Activated T-helper 1 cell treated with anti-CD3 and anti-CD28 coated beads, Interleukin-12 subunit alpha, Interleukin-12 subunit beta, Interleukin-2, Interleukin-4 antibody, amounts not matched to agents 30 ng/mL and 10 ng/mL and 1 ng/mL, durations not matched to agents 14 hours and 24 hours and 36 hours (primary cell): ENCODE measurements at places on chromosomes 12 and 14. TPM values are rescaled to one million over a fixed set of nuclear protein-coding genes. Genes with fewer than 3 reads are reported as not detected.

DNA sequence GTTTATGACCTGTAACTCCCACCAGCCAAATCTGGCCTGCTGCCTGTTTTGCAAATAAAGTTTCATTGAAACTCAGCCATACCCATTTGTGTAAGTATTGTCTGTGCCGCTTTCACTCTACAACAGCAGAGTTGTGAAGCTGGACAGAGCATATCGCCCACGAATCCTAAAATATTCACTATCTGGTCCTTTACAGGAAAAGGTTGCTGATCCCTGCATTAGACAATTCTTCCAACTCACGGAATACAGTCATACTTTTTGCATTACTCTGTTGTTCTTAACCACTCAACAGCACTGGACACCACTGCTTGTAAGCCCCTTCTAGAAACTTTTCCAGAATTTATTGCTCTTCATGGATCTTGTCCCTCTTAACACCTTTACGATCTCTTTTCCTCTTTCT is 435.4 kb downstream of the EGLN3 start:
- no peak for DNase-seq

DNA sequence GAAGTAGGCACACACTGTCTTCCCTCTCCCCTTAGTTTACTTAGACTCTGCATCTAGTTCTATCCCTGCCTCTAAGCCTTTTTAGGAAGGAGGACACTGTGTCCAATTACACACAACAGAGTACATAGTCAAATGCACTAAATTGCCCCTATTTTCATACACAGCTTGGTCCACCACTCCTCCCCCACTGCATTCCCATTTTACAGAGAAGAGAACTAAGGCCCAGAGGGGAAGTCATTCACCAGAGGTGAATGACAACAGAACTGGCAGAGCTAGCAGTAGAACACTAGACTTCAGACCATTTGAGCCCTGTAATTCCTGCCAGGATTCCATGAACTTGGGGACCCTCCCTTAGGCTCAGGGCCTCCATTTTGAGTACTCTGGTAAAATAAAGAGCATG is 1.1 kb upstream of the JPH4 start:
- DNase-seq, result no peak

- DNase-seq, result no peak
Observed at GRCh38 chr12:105949391-105949790, 189.4 kb downstream of the NUAK1 start.

GRCh38 chr12:82758749-82759330 is 72.1 kb downstream of the TMTC2 start:
- no peak for DNase-seq

DNA sequence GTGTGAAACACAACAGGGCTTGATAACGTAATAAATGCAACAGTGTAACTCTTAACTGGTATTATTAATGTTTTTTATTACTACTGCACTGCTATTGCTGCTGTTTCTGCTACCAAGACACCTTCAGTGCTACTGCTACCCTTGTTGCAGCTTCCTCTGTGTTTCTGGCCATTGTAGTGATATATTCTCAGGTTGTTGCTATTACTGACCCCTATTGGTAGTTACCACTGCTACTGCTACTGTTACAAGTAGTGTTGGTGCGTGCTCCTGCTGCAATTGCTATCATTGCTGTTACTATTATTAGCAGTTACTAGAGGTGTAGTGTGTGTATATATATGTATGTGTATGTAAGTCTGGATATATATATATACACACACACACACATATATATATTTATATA is 87.2 kb upstream of the PTPRB start:
- DNase-seq, result no peak

GRCh38 chr14:62938778-62939177 is 106.5 kb downstream of the KCNH5 start:
- no peak for DNase-seq

DNA sequence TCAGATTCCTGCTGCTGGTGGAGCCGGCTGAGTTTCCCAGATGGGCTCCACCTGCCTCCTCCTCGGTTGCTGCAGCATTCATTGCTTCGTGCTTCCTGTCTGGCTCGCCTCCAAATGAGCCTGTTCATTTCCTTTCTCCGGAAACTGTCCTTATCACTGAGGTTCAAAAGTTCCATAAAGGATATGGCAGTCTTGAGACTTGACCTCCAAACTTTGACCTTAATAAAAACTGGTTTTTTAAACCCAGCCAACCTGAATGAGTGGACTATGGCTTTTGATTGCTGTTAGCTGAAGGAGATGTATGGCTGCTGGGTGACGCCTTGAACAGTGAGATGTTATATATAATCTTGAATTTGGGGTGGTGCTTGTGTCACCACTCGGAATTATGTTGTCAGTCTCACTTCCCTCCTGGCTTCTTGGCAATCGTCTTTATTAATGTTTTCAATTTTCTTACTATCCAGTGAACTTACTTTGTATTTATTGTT is 62.7 kb downstream of the RASSF3 start:
- DNase-seq, result no peak

GRCh38 chr12:91007531-91008290 is 2.9 kb upstream of the EPYC start:
- DNase-seq, result no peak

The PLA2G1B gene
- total RNA-seq, result not detected in 2 replicates

The WNT1 gene
- 0.21 and 0.24 TPM in 2 replicates for total RNA-seq

DNA sequence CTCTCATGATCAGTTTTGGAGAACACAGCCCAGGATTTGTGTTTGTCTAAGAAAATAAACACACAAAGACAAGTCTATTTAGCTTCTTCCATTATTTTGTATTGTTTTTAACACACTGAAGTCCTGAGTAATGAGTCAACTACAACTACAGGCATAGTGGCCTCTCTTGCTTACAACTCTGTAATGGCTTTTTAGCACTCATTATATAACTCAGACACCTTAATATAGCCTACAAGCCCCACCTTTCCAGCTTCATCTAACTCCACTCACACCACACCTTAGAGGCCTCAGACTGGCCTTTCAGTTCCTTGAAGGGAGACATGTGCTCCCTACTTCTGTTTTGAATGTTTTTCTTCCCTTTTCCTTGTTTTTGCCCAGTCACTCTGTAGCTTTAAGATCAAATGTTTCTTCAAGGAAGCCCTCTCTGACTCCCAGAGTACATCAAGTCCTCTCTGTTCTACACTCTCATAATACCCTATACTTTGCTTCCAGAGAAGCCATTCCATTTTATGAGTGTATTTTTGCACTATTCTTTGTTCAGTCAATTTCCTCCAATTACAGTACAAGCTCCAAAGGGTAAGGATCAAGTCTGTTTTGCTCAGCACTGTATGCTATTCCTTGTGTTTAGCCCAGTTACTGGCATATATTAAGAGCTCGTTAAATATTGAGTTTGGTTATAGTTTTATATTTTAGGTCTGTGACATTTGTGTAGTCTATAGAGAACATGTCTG is 233.6 kb upstream of the ARHGAP5 start:
- DNase-seq, result no peak

DNA sequence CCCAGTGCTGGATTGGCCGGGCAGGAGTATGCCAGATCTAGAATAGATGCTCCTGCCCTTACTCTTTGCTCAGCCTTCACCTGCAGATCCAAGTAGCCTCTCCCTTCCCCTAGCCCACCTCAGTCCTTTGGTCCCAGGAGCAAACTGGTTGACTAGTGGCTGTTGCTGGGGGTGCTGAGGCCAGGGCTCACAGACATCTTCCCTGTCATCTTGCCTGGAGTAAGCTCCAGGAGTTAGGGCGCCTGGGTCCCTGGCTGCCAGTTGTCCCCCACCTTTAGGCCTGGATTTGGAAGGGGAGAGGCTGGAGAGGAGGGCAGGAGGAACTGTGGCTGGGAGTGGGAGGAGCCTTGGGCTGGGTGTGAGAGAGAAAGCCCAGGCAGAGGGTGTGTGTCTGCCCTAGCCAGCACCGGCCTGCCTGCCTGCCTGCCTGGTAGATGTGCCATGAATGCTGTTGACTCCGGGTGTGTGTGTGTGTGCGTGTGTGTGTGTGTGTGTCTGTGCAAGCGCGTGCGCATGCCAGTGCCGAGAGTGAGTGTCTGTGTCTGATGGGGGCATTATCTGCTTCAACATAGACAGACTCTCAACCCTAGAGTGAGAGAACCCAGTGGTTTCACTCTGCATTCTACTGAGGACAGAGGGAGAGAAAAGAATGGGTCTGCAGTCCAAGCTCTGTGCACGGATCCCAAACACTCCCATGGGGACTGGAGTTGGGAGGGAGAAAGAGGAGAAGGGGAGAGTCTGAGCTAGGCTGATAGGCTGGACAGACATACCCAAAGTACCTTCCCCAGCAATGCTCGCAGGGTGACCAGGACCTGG is 845 bp upstream of the RARG start:
- DNase-seq, result peak; percentile 28

GRCh38 chr12:125222876-125223275 is 157.6 kb downstream of the AACS start:
- DNase-seq, result no peak

The TMEM63C gene
- total RNA-seq, result 1.6 TPM in 2 replicates

GRCh38 chr12:103518899-103519298 is 23.1 kb upstream of the C12orf42 start:
- no peak for DNase-seq

The TSPAN11 gene
- not detected in 2 replicates for total RNA-seq

- no peak for DNase-seq
Observed at GRCh38 chr12:57473392-57473791, 6.3 kb downstream of the ARHGAP9 start.

- DNase-seq, result no peak
Observed at GRCh38 chr12:14635776-14636175, 60.6 kb downstream of the GUCY2C start.

GRCh38 chr12:69415471-69416275 is 54.5 kb upstream of the FRS2 start:
- DNase-seq, result no peak

The BCL2L14 gene
- 10.4 and 11.0 TPM in 2 replicates for total RNA-seq

The ZDHHC22 gene
- not detected in 2 replicates for total RNA-seq

- DNase-seq, result no peak
Observed at GRCh38 chr12:43309959-43310358, 242.0 kb downstream of the ADAMTS20 start.

The GTF2H3 gene
- 65.8 and 66.1 TPM in 2 replicates for total RNA-seq

The ATP23 gene
- total RNA-seq, result 7.3 and 8.7 TPM in 2 replicates

DNA sequence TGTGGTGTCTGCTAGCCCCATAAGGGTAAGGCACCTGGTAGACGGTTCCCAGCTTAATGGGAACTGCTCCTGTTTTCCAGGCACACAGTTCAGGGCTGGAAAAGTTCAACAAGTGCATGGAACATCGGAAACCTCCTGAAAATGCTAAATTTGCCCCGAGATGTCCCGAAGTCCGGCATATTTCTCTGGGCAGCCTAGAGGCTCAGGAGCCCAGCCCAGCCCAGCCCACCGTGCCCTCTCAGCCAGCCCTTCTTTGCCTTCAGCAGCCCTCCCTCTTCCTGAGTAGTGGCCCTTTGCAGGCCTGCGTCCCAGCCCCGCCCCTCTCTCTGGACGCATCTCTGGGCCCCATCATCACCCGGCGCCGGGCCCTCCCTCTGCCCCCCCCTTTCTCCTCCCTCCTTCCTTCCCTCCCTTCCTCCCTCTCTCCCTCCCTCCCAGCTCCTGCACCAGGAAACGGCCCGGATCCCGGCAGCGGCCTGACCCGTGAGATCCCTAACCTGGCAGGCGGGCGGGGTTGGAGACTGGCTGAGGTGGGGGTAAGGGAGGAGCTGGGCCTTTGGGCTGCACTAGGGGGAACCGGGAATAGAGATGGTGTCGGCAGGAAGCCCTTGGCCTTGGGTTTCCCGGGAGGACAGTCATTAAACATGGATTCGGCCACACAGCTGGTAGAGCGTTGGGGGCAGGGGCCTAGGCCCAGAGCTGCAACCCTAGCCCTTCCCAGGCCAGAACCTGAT is at the start of gene BCL2L2:
TSS of gene BCL2L2 (plus strand) at position 422 of the 734 bp plus-strand sequence. CDS start 935 bp downstream, outside the sequence.
- DNase-seq, result no peak

DNA sequence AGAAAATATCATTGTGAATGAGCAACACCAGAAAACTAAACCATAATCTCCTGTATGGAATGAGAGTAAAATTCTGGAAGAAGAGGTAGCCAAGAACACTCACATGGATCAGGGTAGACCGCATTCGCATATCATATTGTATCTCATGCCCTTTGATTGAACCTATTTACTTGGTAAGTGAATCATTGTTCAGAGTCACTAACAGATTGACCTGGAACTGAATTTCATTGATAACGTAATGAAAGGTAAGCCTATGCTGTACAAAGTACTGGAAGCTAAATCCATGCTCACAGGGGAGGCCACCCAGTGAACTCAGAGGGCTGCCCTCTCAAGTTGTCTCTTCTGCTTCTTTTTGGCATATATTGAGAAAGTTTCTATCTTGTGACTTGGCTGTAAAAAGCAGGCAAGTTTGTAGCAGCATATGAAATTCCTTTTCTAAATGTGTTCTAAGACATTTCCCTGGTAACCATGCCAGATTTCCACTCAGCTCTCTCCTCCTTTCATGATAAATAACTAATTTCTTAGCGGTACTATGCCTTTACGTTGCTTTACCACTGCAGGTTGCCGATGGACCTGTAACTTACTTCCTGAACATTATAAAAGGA is 91.4 kb downstream of the PLCZ1 start:
- DNase-seq, result no peak

GRCh38 chr12:96020314-96021003 is 14.9 kb downstream of the LTA4H start:
- no peak for DNase-seq

The B4GALNT1 gene
- total RNA-seq, result 4.4 and 4.6 TPM in 2 replicates

GRCh38 chr12:51390891-51391282 is 319 bp downstream of the GALNT6 start:
- DNase-seq, result no peak

The PLD4 gene
- total RNA-seq, result 0.10 and 0.21 TPM in 2 replicates

The C12orf50 gene
- total RNA-seq, result 0.07 TPM in 1 of 2 replicates, not detected in the other

DNA sequence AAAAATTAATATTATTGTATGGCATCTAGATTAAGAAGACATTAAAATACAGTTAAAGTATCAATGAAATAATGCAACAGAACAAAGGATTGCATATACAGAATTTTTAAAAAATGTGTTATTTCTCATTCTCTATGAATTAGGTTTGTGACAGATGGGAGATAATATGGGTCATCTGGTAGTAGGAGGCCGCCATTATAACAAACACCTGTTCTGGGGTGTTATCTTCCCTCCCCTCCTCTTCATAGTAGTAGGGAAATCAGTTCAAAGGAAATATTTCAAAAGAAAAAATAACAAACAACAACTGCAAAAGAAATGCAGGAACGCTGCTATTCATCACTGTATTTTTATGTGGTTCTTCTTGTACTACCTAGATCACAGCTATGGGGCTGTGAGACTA is 187.0 kb upstream of the ATP2B1 start:
- no peak for DNase-seq

The KRT6C gene
- total RNA-seq, result not detected in 2 replicates

The TXNDC16 gene
- total RNA-seq, result 4.0 and 4.8 TPM in 2 replicates

GRCh38 chr12:80598004-80598606 is 109.3 kb upstream of the MYF6 start:
- no peak for DNase-seq

DNA sequence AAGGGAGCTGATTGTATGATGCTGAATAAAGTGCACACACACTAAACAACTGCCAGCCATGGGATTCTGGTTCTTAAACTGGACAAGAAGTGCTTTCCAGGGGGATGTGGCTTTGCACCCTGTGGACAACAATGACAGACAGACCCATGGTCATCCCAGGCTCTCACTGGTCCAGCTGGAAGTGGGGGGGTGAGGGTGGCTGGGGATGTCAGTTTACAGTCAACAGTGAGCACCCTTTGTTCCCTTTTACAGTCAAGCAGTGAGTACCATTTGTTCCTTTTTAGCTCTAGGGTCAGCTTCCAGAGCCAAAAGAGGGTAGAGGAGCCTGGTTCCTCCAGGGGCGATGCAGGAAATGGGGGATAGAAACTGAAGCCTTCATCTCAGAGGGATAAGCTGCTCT is 100.7 kb downstream of the SMOC1 start:
- no peak for DNase-seq
